ENCODE measurements at places on chromosomes 5 and 9.

DNA sequence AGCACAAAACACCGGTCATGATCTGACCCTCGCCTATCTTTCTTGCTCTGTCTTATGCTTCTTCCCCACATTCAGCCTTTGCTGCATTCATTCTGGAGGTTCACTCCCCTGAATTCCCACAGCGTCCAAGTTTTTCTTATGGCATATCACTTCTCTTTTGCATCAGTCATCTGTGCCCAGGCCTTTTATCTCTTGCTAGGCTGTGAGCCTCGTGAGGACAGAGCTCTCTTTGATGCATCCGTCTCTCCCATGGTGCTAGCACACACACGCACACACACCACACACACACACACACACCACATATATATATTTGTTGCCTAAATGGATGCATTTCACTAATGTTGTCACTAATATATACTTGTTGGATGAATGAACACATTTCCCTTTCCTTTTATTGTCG lies 45.8 kb upstream of the ATG10 start:
- DNase-seq: no peak

- DNase-seq: peak; percentile 61
Measured at GRCh38 chr9:74951725-74952151, 974 bp downstream of the C9orf40 start.

DNA sequence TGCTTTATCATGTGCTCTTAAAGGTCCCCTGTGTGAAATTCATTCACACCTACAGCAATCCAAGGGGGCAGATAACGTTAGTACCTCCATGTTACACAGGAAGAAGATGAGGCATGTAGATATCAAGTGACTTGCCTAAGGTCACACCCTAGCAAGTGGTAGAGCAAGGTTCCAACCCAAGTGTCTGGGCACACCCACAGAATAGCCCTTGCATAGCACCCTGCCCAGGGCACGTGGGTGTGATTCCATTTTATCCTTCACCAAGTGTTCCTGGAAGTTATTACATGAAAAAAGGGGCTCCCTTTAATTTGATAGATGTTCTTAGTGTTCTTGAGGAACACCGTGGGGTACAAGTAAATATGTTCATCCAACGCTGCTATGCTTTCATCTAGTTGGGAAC lies 4.9 kb downstream of the TMEM171 start:
- no peak for DNase-seq

GRCh38 chr5:113176734-113177133 lies 200.1 kb downstream of the DCP2 start:
- DNase-seq: no peak

DNA sequence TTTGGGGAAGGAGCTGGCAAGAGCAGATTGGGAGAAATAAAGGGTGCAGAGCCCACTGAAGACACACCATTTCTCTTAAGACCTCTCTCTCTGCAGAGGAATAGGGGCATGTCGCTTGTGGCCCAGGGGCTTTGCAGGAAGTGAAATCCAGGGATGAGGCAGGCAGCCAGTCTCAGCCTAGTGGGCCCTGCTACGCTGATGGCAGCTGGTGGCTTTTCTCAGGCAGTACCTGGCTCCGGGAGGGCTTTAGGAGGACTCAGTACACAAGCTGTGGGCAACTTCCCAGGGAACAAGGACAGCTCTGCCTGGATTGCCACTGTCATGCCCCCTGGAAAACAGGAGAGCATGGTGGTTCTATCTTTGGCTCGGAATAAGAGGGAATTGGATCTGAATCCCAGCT lies 76.2 kb upstream of the NEURL1B start:
- DNase-seq: no peak

GRCh38 chr5:156411-157072 lies 34.8 kb upstream of the LRRC14B start:
- peak; percentile 12 for DNase-seq

GRCh38 chr5:140336388-140336787 lies 10.0 kb downstream of the HBEGF start:
- DNase-seq: no peak

- DNase-seq: no peak
Measured at GRCh38 chr9:89470224-89470839, 27.6 kb downstream of the SEMA4D start.

DNA sequence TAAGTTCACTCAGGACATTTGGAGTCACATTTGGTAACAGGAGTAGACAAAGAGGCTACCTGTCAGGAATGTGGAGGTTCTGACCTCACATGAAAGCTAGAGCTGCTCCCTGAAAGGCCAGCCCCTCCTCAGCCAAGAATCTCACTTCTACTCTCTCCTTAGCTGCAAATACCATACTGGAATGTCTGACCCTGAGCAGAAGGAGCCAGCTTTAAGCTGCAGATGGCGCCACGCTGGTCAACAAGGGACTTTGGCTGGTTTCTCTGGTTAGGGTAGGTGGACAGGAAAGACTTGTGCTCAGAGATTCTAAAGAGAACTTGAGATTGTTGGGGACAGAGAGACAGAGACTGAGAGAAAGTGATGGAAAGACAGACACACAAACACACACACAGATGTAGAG lies 21.9 kb downstream of the ASTN2 start:
- no peak for DNase-seq

GRCh38 chr9:91532325-91532724 lies 108.7 kb upstream of the NFIL3 start:
- no peak for DNase-seq

- DNase-seq: no peak
Measured at GRCh38 chr5:1544294-1544961, 20.7 kb upstream of the LPCAT1 start.

- DNase-seq: no peak
Measured at GRCh38 chr5:175844174-175844573, 27.2 kb upstream of the CPLX2 start.

GRCh38 chr5:14064841-14065240 lies 78.3 kb upstream of the TRIO start:
- DNase-seq: no peak

DNA sequence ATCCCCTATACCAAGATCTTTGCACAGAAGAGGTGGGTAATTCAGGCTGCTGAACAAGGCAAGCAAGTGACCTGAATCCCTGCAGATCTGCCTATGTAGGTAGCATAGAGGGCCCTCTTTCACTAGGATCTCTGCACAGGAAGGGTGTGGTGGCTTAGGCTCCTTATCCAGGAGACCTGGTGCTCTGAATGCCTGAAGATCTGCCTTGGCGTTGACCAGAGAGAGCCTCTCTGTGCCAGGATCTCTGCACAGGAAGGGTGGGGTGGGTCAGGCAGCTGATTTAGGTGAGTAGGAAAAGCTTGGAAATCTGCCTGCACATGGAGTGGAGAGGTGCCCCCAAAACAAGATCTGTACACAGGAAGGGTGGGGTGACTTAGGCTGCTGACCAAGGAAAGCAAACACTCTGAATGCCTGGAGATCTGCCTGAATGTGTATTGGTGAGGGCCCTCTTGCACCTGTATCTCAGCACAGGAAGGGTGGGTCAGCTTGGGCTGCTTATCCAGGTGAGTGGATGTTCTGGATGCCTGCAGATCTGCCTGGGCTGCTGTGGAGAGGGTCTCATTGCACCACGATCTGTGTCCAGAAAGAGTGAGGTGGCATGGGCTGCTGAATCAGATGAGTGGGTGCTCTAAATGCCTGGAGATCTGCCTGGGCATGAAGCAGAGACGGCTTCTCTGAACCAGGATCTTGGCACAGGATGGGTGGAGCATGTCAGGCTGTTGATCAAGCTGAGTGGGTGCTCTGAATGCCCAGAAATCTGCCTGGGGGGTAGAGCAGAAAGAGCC lies 365.9 kb downstream of the DMAC1 start:
- DNase-seq: no peak

GRCh38 chr5:91024727-91025126 lies 358.4 kb downstream of the ARRDC3 start:
- no peak for DNase-seq

DNA sequence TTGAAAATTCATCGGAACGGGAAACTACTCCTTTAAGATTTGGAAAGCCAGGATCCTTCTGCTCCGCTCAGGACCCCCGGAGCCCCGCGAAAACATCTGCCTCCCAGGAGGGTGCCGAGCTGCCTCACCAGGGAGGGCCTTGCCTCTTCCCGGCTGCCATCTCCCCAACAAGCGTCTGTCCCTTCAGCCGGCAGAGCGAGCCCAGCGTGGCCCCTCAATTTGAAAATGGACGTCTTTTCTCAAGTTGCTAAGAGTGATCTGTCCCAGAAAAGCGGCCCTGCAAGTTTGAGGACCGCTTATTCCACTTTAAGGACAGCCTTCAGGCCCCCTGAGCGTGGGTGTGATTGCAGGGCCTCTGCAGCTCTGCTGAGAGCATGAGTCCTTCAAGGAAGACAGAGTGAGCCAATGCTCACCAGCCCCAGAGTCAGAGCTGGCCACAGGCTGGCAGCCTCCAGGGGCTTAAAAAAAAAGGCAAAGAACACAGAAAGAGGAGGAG lies 101.3 kb downstream of the PHF2 start:
- peak; percentile 10 for DNase-seq

DNA sequence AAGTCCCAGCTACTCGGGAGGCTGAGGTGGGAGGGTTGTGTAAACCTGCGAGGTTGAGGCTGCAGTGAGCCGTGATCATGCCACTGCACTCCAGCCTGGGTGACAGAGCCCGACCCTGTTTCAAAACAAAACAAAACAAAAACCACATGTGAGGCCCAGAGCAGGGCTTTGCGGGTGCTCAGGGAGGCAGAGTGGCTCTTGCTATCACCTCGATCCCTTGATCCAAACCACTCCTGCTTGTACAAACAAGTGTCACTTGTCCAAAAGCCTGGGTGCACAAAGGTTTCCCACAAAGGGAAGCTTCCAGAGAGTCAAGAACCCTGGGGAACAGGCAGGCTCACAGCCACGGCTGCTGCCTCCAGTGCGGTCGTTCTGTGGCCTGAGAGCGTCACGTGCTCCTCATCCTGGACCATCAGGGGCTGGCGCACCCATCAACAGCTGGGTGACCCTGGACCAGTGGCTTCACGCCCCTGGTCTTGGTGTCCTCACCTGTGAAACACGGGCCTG lies 162.7 kb downstream of the C9orf50 start:
- no peak for DNase-seq

DNA sequence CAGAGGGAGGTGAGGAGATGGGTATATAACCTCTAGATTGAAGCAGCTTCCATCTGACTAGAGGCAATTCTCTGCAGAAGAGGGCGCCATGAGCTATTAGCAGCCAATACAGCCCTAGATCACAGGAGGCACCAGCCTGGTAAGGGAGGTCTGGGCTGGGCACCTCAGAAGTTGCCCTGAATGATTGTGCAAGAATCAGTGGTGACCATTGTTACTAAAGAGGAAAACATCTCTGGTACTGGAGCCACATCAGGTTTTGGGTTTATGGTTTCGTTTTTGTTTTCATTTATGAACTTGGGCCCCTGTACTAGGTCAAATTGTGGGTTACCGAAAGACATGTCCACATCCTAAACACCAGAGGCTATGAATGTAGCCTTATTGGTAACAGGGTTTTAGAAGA lies 342.0 kb downstream of the MLLT3 start:
- no peak for DNase-seq

GRCh38 chr5:103498800-103499551 lies 63.6 kb downstream of the NUDT12 start:
- DNase-seq: no peak

GRCh38 chr5:10192309-10192708 lies 57.4 kb downstream of the ATPSCKMT start:
- no peak for DNase-seq

DNA sequence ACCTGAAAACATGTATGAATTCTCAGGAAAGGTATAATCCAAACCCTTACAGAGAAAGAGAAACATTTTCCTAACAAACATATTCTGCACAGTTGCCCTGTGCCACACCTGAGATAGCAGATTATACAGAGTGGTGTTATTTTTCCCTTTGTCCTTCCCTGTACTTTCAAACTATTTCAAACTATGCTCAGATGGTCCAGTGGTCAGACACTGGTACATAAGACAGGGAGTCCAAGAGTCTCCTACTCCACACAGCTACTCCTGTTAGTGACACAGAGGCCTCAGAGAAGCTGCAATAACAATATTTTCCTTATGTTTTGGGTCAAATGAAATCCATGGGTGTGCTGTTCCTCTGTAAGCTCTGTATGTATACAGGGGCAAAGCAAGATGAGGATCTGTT lies 30.0 kb upstream of the SLC22A5 start:
- DNase-seq: no peak

DNA sequence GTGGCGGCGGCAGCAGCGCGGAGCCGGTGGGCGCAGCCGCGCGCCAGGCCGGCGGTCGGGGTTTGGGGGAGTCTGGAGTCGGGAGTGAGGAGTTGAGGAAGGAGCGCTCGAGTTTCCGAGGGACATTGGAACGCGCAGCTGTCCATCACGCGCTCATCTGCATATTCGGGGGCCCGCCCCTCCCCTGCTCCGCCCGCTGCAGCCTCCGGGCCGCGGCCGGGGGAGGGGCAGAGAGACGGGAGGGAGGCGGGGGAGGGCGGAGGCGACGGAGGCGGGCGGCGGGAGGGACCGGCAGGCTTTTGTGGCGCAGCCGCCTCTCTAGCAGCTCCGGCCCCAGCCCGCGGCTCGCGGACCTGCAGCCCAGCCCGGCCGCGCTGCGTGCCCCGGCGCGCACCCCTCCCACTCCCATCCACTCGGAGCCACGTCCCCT lies at the start of gene IRX2:
Gene IRX2 (minus strand): TSS at position 86 of the 430 bp plus-strand sequence. CDS start 264 bp downstream, outside the sequence.
- DNase-seq: peak; percentile 93

- DNase-seq: no peak
Measured at GRCh38 chr9:135174981-135175380, 87.5 kb downstream of the OLFM1 start.

DNA sequence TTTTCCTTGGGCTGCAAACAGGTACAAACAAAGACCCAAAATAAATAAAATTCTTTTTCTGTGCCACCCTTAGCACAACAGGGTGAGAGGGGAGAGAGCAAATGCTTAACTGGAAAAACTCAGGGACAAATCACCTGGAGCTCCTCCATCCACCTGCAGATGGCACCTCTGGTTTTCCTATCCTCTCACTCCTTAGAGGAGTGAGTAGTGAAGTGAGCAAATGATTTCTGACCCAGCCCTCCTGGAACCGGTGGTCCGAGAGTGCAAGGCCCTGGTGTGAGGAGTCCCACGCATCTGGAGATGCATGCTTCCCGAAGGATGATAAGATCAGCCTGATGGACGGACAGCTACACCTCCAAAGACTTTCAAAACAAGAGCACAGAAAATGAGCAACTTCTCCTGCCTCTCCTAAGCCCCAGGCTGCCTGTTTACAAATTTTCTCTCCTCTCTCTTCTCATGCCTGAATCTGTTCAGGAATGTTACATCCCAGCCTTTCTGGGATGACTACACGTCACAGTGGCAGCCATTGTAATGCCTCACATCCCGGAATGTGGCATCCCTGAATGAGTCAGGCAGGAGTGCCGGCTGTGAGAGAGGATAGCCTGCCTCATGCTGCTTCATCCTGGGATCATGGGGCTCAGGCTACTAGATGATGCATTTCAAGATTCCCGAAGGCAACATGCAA lies 86.4 kb downstream of the ADRB2 start:
- DNase-seq: no peak

DNA sequence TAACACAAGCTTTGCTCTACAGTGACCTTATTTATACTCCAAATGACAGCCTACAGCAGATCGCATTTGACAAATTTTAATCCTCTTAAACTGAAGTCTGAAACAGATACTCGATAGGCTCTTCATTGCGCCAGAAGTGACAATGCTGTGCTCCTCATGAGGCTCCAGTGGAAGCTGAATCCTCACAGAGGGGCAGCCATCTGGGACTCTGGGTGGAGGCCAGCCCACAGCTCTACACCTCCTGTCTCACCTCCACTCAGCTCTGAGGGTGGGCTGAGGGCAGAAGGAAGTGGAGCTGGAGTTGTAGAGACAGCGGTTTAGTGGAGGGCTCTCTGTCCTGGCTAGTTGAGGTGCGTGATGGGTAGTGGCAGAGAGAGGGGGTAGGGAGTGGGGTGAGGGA lies 283.3 kb upstream of the ANKRD55 start:
- DNase-seq: no peak

GRCh38 chr9:130286072-130286770 lies 20.7 kb downstream of the HMCN2 start:
- DNase-seq: no peak
